ENCODE measurements at places on chromosomes 2 and 18. TPM values are rescaled to one million over a fixed set of nuclear protein-coding genes. Genes with fewer than 3 reads are reported as not detected.

Gene EFR3B
- total RNA-seq, result 1.4 TPM

- peak; percentile 11 for DNase-seq
- no peaks in the 10 kb centered on the region for H3K27me3 ChIP-seq
- no peaks in the 10 kb centered on the region for H3K36me3 ChIP-seq
- H3K4me3 ChIP-seq, result peak overlapping the region; percentile 98
- H3K4me1 ChIP-seq, result peaks cover 9% of the 10 kb centered on the region
- peak overlapping the region; percentile 99 for H3K27ac ChIP-seq
Measured at GRCh38 chr2:64525317-64525613, 1.1 kb downstream of the AFTPH start.

Gene MALT1
- total RNA-seq, result 21.8 TPM

GRCh38 chr18:74982946-74983635 lies 225.8 kb downstream of the PTGR3 start:
- no peak for DNase-seq
- H3K27me3 ChIP-seq, result no peaks in the 10 kb centered on the region
- no peak overlapping the region for H3K4me3 ChIP-seq
- no peaks in the 10 kb centered on the region for H3K36me3 ChIP-seq
- H3K27ac ChIP-seq, result no peak overlapping the region

Gene GREB1
- 0.20 TPM for total RNA-seq

DNA sequence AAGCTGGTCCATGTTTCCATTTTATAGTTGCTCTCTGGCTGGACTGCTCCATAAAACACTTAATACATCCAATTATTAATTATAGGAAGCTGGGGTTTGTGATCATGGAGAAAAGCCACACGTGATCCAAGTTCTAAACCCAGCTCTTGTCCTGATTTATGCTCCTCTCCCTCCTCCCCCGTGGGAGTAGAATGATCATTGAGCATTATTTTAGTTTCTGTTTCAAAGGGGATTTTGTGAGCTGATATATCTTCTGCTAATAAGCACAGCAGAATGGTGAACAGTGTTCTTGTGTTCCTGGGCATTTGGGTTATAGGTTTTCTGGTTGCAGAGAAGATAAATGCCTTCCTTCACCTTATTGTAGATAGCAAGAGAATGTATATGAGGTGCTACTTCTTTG lies 135.7 kb upstream of the TMEM200C start:
- H3K27me3 ChIP-seq, result no peaks in the 10 kb centered on the region
- H3K4me1 ChIP-seq, result no peaks in the 10 kb centered on the region
- no peak overlapping the region for H3K4me3 ChIP-seq
- H3K27ac ChIP-seq, result no peak overlapping the region
- no peak for DNase-seq
- H3K36me3 ChIP-seq, result no peaks in the 10 kb centered on the region

Gene GRP
- total RNA-seq, result not detected

Gene TUBA4B
- not detected for total RNA-seq

DNA sequence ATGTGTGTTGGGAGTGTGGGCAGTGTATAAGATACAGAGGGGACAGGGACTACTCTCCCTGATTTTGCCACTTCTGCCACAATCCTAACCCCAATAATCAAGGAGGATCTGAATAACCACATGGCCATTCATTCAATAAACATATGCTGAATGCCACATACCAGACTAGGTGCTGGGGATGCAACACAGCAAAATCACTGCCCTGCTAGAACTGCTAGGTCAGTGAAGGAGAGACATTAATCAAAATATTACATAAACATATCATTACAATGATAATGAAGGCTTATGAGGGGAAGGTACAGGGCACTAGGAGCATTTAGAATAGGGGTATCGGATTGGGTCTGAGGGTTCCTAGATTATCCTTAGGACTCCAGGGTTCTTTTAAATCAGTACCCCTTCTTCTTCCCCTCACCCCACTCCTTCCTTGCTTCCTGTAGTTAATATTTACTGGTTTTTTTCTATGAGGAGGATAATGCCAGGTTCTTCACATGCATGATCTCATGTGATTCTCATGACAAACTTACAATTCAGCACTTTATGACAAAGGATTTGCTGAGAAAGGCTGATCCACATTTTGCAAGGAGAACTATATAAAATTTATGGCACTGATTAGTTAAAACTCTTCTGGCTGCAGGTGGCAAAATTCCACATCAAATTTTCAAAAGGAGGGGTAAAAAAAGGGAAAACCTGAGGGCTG lies 56.4 kb upstream of the PCBP1 start:
- H3K4me3 ChIP-seq, result no peak overlapping the region
- H3K4me1 ChIP-seq, result peaks cover 19% of the 10 kb centered on the region
- H3K27me3 ChIP-seq, result no peaks in the 10 kb centered on the region
- no peaks in the 10 kb centered on the region for H3K36me3 ChIP-seq

Gene POTEC
- total RNA-seq, result not detected

DNA sequence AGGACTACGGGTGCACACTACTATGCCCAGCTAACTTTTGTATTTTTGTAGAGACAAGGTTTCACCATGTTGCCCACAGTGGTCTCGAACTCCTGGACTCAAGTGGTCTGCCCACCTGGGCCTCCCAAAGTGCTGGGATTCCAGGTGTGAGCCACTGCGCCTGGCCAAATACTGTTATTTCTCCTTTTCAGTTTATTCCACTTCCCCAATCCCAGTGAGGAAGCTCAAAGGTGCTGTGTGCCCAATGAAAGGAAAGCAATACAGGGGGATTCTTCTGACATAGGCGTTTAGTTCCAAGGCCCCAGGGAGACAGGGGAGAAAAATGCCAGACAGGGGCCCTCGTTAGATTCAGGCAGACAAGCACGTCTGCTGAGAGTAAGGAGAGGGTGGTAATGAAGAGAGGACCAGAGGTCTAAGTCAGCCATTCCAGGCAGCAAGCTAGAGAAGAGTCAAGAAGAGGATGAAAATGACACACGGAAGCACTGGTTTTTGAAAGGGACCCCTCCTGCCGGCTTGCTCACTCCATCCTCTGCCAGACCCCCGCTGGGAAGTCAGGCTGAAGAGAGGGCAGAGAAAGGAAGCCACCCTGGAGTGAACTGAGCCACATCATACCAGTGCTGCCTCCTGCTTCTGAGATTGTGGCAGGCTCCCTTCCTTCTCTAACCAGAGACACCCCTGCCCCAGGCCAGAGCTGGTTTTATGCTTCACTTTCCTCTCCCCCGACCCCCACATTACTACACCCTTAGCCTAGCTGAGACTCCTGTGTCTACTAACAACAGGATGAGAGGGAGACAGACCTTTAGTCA lies 6.7 kb downstream of the INO80C start:
- H3K36me3 ChIP-seq, result no peaks in the 10 kb centered on the region
- no peak overlapping the region for H3K4me3 ChIP-seq

- no peaks in the 10 kb centered on the region for H3K4me1 ChIP-seq
- DNase-seq, result no peak
- H3K4me3 ChIP-seq, result no peak overlapping the region
- no peaks in the 10 kb centered on the region for H3K27me3 ChIP-seq
Measured at GRCh38 chr2:33437815-33438214, 38.6 kb upstream of the RASGRP3 start.

DNA sequence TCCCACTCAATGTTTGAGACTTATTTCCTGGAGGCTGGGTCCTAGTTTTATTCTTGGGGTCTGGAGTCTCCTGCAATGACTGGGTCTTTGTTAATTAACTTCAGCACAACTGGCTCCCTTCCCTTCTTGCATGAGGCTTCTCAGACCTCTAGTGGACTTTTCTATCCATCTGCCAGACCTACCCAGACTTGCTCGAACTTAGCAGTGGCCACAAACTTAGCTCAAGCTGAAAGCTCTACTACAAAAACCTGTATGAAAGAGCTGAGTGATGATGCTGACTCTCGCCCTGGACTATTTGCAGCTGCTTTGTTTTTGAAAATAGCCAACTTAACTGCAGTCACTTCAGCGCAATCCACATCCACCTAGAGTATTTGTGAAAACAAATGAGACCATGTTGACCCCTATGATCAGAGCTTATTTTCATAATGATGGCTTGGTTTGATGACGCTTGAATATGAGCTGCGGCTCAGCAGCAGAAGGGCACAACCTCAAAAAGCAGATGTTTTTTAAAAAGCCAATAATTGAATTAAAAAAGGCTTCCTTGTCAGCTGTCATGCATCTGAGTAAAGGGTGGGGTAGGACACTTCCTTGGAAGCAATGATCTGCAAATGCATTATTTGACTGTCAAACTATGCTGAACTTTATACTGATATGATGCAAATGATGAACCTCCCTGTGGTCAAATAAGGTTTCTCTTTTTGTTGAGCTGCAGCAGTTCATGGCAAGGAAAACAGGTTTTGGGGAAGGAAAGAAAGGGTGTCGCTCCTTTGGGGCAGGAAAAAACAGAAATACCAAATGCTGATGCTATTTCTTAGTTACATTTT lies 10.6 kb upstream of the ANXA4 start:
- H3K27me3 ChIP-seq, result no peaks in the 10 kb centered on the region
- H3K4me3 ChIP-seq, result no peak overlapping the region
- H3K36me3 ChIP-seq, result no peaks in the 10 kb centered on the region
- H3K27ac ChIP-seq, result no peak overlapping the region

DNA sequence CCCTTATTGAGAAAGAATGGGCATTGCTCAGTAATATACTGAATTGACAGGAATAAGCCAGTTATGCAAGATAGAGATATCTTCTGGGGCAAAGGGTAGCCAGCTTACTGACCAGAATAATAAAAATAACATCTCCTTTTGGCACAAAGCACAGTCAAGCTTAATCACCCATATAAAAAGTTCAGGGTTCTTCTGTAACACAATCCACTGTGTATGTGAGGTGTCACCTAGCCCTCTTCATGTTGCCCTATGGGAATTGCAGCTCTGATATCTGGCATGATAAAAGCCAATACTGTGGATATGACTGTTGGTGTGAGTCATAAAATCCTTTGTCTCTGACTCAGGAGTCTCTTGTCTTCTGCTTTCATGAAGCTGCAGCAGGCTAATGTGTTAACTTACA lies 90.8 kb downstream of the DSEL start:
- no peaks in the 10 kb centered on the region for H3K27me3 ChIP-seq
- no peak overlapping the region for H3K27ac ChIP-seq
- H3K4me1 ChIP-seq, result no peaks in the 10 kb centered on the region
- no peak overlapping the region for H3K4me3 ChIP-seq
- DNase-seq, result no peak
- H3K36me3 ChIP-seq, result no peaks in the 10 kb centered on the region

Gene GALNT14
- total RNA-seq, result 1.00 TPM

- no peak for DNase-seq
- no peaks in the 10 kb centered on the region for H3K36me3 ChIP-seq
- no peaks in the 10 kb centered on the region for H3K27me3 ChIP-seq
- H3K4me1 ChIP-seq, result peaks cover 3% of the 10 kb centered on the region
- no peak overlapping the region for H3K4me3 ChIP-seq
Measured at GRCh38 chr2:113178069-113178746, 4.4 kb downstream of the PSD4 start.
